Stimulated activated CD4-positive, alpha-beta T cell treated with anti-CD3 and anti-CD28 coated beads, Interleukin-1b, Interleukin-23, amount 100 ng/mL, for 1 hour (primary cell): ENCODE measurements at places on chromosomes 5 and 9.

DNA sequence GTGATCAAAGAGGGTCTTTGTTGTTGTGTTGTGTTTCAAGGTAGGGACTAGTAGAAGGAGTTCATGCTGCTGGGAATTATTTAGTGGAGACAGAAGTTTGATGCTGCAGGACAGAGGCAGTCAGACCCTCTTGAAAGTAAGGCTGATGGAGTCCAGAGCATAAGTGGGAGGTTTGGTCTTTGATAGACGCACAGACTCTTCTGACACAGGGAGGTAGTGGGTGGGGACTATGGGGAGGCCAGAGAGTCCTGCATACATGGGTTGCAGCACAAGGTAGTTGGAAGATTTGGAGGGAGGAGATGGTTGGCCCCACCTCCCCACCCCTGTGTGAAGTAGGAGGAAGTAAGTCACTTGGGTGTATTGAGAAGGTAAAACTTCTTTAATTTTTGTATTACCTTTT, 2.4 kb upstream of the CCDC112 start:
- no peak for DNase-seq

DNA sequence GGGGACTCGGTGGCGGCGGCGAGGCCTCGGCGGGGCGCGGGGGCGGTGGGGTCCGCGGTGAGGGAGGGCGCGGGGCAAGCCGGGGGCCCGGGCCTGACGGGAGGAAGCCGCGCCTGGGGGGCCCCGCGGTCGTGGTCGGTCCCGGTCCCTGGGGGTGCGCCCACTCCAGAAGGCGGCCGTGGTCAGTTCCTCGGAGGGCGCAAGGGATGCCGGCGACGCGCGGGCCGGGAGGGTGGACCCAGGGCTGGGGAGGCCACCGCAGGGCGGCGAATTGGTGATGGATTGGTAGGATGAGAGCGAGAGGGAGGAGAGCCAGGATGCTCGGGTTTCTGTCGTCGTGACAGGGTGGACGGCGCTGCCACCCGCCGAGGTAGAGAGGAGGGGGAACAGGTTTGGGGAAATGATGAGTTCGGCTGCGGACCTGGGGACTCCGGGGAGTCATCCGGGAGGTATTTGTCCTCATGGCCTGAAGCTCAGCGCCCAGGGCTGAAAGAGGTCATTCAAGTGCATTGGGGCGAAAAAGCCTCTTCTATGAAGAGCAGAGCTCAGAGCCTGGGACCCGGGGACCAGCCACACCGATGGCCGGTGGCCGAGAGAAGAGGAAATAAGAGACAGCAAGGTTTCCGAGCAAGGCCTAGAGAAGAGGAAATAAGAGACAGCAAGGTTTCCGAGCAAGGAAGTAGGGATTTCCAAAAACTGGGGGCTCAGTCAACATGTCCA, 557 bp downstream of the GNG10 start:
- DNase-seq, result peak; percentile 4

DNA sequence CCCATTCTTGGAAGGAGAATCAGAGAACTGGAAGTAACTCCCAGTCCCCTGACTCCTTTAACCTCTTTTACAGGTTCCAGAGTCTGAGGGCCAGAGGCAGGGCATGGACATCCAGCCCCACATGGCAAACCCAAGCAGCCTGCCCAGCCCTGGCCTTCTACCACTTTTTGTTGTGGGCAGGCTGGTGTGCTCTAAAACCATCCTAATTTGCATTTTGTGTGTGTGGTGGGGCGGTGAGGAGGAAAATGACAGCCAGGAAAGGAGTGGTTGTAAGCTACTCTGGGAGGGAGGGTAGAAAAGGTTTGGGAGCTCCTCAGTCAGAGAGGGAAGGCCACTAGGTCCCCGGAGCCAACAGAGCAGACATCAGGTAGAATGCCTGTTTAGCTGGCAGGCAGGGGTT, 90.6 kb downstream of the PSD2 start:
- no peak for DNase-seq

GRCh38 chr5:62732677-62733121, 154.1 kb downstream of the LRRC70 start:
- DNase-seq, result no peak
